Right lobe of liver (tissue), 6 donors: ENCODE measurements at places on chromosomes 3 and 15. TPM values are rescaled to one million over a fixed set of nuclear protein-coding genes. Genes with fewer than 3 reads are reported as not detected.
A peak's percentile ranks its signal among the peaks of the same experiment; 100 is the strongest.

CX3CR1 gene
- 0.26 TPM for total RNA-seq

DNA sequence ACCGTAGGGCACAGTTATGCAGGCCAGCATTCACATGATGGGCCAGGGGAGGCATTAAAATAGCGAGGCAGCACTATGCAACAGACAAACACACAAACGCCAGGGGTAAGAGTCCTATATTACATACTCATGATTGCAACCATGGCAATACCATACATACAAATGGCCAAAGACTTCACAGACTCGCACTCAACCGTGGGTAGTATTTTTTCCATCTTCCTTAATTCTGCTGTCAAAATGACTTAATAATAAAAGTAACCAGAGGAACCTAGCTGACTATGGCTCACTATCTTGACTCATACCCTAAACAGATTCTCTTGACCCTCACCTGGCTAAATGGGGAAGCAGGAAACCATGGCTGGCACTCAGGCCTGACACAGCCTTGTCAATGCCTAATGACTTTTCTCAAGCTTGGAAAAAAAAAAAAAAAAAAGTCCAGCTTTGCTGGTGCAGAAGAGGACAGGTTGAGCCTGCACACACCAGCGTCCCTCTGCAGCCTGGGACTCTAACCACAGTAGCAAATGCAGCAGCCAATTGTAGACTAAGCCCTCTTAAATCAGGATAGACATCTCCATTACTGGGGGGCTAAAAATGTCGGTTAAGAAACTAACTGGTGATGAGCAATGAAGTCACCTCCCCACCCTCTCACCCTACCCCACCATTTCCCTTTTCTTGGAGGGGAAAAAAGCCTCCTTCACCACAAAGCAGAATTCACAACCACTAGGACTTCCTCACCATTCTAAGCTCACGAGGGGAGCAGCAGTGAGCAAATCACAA lies 23.1 kb downstream of the CCDC12 start:
- no peak for DNase-seq
- no peak overlapping the region for H3K4me3 ChIP-seq
- no peaks in the 10 kb centered on the region for H3K27me3 ChIP-seq
- peaks cover 51% of the 10 kb centered on the region for H3K4me1 ChIP-seq
- no peak overlapping the region for H3K27ac ChIP-seq
- H3K36me3 ChIP-seq: no peaks in the 10 kb centered on the region

TJP1 gene
- total RNA-seq: 57.3 TPM

DNA sequence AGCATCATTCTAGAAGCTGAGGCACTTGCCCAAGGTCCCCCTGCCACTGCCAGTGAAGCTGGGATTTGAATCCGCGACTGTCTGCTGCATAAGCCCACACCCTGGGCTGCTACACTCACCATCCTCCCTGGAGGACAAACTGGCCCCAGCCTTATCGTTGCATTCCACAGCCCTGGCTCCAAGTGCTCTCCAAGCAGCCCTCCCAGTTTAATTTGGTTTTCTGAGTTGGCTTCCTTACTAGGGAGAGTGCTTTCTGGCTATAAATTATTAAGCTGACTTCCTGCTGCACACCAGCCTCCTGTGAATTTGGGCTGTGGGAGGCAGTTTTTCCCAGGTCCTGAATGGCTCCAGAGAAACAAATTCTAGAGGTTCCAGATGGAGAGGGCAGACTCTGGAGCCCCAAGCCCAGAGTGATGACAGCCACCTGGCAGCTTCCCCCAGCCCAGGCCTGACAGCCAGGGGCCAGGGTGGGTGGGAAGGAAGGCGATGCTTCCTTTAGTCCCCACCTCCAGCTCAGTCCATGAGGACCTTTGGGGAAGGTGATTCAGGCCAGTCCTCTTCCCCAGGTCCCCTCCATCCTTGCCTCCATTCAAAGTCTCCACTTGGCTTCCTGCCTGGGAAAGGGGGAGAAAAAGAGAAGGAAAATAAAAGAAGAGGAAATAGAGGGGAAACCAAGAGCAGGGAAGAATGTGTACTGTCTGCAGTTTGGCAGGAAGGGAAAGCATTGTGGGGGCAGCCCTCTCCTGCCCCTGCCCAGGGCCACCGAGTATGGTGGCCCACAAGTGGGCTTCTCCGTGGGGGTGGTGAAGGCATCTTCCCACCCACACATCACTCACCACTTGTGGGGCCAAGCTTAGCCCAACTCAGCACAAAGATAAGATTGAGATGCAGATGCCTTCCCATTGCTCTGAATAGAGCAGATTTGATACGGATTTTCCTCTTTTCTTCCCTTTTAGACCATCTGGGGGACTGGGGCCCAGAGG lies 69.6 kb downstream of the SEMA5B start:
- H3K36me3 ChIP-seq: no peaks in the 10 kb centered on the region
- DNase-seq: no peak
- no peaks in the 10 kb centered on the region for H3K27me3 ChIP-seq
- no peak overlapping the region for H3K27ac ChIP-seq
- no peak overlapping the region for H3K4me3 ChIP-seq

IQCF5 gene
- total RNA-seq: not detected

PCYT1A gene
- 26.1 TPM for total RNA-seq

CASR gene
- total RNA-seq: 0.15 TPM

- DNase-seq: no peak
- H3K36me3 ChIP-seq: no peaks in the 10 kb centered on the region
- no peaks in the 10 kb centered on the region for H3K4me1 ChIP-seq
- H3K4me3 ChIP-seq: no peak overlapping the region
- H3K27me3 ChIP-seq: no peaks in the 10 kb centered on the region
These were observed 200.4 kb upstream of the WNT5A start for GRCh38 chr3:55687526-55687925.

SKOR1 gene
- total RNA-seq: 0.09 TPM

DNA sequence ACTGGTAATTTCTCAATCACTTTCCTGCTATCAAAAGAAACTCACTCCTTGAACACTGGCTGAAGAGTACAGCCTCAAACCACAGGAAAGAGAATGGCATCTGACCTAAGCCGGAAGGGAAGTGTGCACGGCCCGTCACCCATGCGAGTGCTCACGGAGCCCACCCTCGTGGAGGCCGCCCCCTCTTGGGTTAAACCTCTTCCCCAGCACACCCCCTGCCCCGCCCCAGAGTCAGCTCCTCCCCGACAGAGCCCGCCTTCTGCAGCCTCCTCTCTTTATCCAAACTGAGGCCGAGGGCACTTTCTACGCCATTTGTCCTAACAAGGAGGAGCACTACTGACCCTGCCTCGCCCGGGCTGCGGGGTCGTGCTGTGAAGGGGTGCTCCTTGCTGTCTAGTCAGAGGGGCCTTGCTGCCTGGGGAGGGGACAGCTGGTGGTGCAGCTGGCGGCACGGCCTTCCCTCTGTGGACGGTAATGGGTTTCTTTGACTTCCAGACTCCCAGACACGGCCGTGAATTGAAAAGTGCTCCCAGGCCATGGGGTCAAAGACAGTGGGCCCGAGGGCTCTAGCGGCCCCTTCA lies 137.7 kb downstream of the NSMCE3 start:
- no peak for DNase-seq
- H3K27ac ChIP-seq: no peak overlapping the region
- no peak overlapping the region for H3K4me3 ChIP-seq
- H3K36me3 ChIP-seq: no peaks in the 10 kb centered on the region

DNA sequence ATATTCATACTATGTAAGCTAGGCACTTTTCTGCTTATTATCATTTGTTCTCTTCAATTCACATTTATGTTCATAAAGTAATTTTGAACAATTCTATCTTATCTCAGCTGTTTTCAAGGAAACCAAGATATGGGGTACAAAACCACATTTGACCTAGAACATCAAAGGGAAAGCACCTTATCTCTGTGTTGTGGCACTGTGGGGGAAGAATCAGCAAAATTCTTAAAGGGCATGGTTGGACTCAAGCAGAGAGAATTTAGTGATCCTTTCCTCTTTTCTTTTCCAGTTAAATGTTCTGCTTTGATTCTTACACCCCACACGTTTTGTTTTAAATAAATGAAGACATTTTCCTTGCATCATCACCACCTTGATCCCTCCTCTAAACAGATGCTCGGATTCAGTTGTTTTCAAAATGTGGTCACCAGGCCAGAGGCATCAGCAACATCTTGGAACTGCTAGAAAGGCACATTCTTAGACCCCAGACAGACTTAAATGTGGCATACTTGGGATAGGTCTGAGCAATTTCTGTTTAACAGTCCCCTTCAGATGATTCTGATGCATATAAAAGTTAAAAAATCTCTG lies 128.4 kb upstream of the TP63 start:
- no peak overlapping the region for H3K4me3 ChIP-seq
- no peak for DNase-seq
- no peaks in the 10 kb centered on the region for H3K36me3 ChIP-seq
- H3K4me1 ChIP-seq: no peaks in the 10 kb centered on the region
- H3K27ac ChIP-seq: no peak overlapping the region

GRCh38 chr3:33904730-33905129 lies 106.3 kb downstream of the PDCD6IP start:
- no peak overlapping the region for H3K27ac ChIP-seq
- DNase-seq: no peak
- no peaks in the 10 kb centered on the region for H3K4me1 ChIP-seq
- no peaks in the 10 kb centered on the region for H3K27me3 ChIP-seq
- H3K4me3 ChIP-seq: no peak overlapping the region

DNA sequence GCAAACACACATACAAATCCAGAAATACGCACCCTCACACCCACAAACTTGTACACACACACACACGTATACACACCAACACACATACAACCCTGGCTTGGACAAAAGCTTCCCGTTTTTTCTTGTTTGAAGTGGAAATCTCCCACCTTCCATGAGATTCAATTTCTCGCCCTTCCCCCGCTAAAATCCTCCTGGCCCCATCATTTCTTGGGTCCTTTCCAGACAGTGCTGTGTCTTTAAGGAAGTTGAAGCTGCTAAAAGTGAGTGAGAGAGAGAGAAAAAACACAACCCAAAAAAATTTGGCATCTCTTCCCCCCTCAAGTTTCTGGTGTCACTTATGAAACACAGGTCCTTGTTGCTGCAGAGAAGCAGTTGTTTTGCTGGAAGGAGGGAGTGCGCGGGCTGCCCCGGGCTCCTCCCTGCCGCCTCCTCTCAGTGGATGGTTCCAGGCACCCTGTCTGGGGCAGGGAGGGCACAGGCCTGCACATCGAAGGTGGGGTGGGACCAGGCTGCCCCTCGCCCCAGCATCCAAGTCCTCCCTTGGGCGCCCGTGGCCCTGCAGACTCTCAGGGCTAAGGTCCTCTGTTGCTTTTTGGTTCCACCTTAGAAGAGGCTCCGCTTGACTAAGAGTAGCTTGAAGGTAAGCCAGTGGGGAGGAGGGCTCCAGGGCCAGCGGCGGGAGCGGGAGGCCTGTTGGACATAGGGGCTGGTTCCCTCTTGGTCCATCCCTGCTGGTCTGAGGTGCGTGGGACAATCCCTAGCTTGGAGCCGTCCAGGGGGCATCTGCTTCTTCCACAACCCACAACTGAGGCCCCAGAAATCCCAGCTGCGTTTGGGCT lies at the start of gene ISLR:
Gene ISLR (plus strand): TSS at position 331 of the 839 bp plus-strand sequence. CDS start 1,149 bp downstream, outside the sequence.
- H3K4me1 ChIP-seq: no peaks in the 10 kb centered on the region
- H3K27ac ChIP-seq: peak within 1 kb of the TSS; percentile 37
- H3K27me3 ChIP-seq: no peaks in the 10 kb centered on the region
- no peaks in the 10 kb centered on the region for H3K36me3 ChIP-seq
- peak; percentile 42 for DNase-seq
- H3K4me3 ChIP-seq: peak within 1 kb of the TSS; percentile 4

AQP9 gene
- total RNA-seq: 178 TPM

GRCh38 chr15:61376516-61376915 lies 147.4 kb upstream of the RORA start:
- no peaks in the 10 kb centered on the region for H3K36me3 ChIP-seq
- H3K4me3 ChIP-seq: no peak overlapping the region
- no peaks in the 10 kb centered on the region for H3K4me1 ChIP-seq
- H3K27ac ChIP-seq: no peak overlapping the region
- no peak for DNase-seq

DNA sequence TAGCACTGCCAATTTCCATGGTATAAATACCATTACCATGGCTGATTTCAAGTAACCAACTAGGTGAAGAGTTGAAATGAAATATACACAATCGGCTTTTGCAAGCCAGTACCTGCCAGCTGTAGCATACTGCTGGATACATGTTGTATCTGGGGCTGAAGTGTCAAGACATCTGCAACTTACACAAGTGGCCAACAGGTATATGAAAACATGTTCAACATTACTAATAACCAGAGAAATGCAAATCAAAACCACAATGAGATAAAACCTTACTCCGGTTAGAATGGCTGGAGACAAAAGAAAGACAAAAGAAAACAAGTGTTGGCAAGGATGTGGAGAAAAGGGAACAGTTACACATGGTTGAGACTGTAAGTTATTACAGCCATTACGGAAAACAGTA lies 11.6 kb downstream of the ATOSA start:
- DNase-seq: no peak
- no peaks in the 10 kb centered on the region for H3K36me3 ChIP-seq
- H3K27ac ChIP-seq: no peak overlapping the region
- no peaks in the 10 kb centered on the region for H3K27me3 ChIP-seq

CYP19A1 gene
- not detected for total RNA-seq

WWTR1 gene
- total RNA-seq: 15.9 TPM

SH2D7 gene
- total RNA-seq: not detected

GNAT1 gene
- total RNA-seq: not detected

SOX14 gene
- not detected for total RNA-seq

DNA sequence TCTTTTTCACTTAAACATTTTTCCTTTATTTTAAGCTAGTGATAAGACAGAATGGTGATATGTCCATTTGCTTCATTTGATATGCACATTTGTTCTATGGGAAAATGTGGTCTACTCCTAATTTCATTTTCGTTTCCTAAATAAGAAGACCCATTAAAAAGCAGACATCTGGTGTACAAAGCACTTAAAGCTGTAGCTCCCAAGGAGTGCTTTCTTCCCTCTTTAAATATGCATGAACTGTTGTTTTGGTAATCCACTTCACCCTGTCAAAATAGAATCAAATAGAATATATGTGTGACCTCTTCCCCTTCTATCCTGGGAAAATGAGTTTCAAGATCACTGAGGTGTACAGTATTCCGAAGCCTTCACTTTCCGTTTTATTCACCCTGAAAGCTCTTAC lies 182.8 kb downstream of the ROBO2 start:
- no peak overlapping the region for H3K4me3 ChIP-seq
- H3K36me3 ChIP-seq: no peaks in the 10 kb centered on the region
- H3K27me3 ChIP-seq: no peaks in the 10 kb centered on the region
- H3K27ac ChIP-seq: no peak overlapping the region

DNA sequence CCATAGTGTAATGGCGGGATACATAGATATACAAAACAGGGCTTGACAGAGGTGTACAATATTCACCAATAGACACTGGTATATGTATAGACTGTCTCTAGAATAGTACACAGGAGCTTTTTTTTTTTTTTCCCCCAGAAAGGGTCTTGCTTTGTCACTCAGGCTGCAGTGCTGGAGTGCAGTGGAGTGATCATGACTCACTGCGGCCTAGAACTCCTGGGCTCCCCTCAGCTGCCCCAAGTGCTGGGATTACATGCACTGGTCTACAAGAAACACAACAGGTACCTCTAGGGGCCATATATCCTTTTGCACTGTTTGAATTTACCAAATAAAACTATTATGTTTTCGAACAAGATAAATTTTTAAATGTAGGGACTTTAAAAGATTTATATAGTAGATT lies 12.3 kb downstream of the RHOA start:
- no peaks in the 10 kb centered on the region for H3K4me1 ChIP-seq
- no peak overlapping the region for H3K27ac ChIP-seq
- DNase-seq: peak; percentile 0
- no peaks in the 10 kb centered on the region for H3K36me3 ChIP-seq
- H3K4me3 ChIP-seq: no peak overlapping the region
- H3K27me3 ChIP-seq: no peaks in the 10 kb centered on the region

TMC3 gene
- total RNA-seq: not detected

- no peaks in the 10 kb centered on the region for H3K4me1 ChIP-seq
- H3K4me3 ChIP-seq: no peak overlapping the region
- DNase-seq: no peak
- no peak overlapping the region for H3K27ac ChIP-seq
- no peaks in the 10 kb centered on the region for H3K36me3 ChIP-seq
These were observed 143.6 kb downstream of the PGPEP1L start for GRCh38 chr15:98863983-98864382.

B2M gene
- total RNA-seq: 2,652 TPM
